ENCODE measurements at places on chromosomes 5 and 9. TPM values are rescaled to one million over a fixed set of nuclear protein-coding genes. Genes with fewer than 3 reads are reported as not detected.

DNA sequence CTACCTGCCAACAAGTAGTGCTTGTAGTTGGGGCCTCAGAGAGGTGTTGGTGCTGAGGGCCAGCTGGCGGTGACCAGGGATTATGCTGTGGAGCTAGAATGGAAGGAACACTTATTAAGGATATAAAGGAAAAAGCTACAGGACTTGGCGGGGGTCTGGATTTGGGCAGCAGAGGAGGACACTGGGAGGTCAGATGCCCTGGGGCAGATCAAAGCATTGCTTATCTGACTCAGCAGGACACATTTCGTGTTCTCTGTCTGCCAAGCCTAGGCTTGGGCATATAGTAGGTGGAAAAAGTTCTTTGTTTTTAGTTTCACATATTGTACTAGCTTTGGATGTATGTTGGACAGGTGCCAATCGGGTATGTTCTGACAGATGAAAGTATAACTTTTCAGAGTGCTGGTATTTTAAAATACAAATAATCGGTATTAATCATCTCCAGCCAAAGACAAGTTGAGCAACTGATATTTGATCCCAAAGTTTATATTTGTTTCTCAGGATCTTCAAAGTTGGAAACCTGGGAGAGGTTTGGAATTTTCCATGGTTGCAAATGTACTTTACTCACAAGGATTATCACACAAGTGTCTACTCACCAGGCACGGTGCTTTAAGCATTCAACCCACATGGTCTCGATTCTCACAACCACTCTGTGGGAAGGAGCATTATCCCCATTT is 69.4 kb downstream of the IQGAP2 start:
- peak; percentile 1 for DNase-seq

- DNase-seq = no peak
Observed at GRCh38 chr9:127535834-127536233, 76.2 kb upstream of the STXBP1 start.

- DNase-seq = no peak
Observed at GRCh38 chr5:135103575-135103853, 69.5 kb upstream of the PITX1 start.

DNA sequence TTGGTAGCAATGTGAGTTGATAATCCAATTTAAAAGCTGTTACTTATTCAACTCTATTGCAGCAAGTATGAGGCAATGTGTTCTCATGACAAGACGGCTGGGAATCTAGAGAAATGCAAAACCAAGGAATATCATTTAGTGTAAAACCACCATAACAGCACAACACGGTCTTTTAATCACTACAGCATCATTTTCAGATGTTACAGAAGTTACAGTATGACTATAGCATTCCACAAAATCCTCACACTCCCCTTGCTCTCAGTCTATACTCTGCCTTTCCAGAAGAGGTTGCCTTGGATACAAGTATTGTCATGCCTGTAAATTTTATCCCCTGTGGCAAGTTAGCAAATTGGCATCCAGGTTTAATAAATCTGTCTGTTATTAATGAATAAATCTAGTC is 28.6 kb upstream of the TAS2R1 start:
- peak; percentile 21 for DNase-seq

GRCh38 chr9:81902196-81902595 is 26.0 kb upstream of the SPATA31D4 start:
- peak; percentile 3 for DNase-seq

GRCh38 chr9:110575945-110576344 is 3.6 kb downstream of the SVEP1 start:
- DNase-seq = peak; percentile 45

DNA sequence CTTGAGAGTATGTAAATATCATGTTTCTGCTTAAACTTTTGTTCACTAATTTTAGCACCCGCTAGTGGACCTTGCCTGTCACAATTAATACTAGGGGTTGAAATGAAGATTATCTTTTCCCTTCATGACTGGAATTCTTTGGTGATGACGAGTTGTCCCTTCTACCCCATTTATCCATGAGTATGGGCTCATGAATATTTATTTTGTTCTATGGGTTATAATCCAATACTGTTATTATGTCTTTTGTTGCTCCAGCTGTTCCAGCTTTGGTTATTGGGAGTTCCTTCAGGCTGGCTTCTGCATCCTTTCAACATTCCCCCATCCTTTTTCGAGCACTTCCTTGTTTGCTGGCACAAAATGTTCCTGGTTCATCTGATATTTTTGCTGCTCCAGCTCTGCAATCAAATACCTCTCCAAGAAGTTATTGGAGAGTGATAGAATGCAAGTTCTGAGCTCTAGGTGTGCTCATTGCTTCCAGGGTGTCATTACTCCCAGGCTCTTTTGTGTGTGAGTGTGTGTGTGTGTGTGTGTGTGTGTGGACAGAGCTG is 19.7 kb upstream of the ARHGEF28 start:
- no peak for DNase-seq

DNA sequence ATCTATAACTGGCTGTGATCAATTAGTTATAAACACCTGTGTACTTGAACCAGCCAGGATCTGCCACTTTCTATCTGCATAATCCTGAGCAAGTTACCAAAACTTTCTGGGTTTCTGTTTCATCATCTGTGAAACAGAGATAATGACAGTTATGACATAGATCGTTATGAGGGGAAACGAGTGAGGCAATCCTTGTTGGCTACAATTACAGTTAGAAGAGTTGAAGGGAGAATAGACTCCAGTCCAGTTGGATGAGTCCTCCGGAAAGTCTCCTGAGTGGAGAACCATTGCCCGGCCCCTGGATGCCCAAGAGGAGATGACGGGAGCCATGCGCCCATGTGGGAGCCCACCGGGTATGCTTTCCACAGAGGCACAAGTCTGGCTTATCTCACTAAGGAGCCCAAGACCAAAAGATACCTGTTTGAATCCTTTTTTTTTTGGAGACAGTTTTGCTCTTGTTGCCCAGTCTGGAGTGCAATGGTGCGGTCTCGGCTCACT is 4.5 kb downstream of the PDE6A start:
- DNase-seq = no peak

- no peak for DNase-seq
Observed at GRCh38 chr5:107631805-107632362, 38.9 kb downstream of the EFNA5 start.

DNA sequence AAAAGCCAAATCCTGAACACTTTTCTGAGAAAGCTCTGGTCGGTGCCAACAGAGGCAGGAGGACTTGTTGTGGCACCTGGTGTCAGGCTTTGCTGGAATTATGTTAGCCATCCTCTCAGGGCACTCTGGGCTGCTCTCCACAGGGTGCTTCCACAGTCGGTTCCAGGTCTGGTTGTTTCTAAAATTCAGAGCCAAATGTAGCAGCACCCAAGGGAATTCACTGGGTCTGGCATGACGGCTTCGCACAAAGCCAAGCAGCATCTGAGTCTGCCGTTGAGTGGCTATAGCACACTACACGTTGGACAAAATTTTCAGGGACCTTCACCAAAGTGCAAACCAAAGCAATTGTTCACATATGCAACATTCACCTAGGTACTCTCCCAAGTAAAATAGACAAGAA is 110.2 kb downstream of the PJA2 start:
- no peak for DNase-seq

DNA sequence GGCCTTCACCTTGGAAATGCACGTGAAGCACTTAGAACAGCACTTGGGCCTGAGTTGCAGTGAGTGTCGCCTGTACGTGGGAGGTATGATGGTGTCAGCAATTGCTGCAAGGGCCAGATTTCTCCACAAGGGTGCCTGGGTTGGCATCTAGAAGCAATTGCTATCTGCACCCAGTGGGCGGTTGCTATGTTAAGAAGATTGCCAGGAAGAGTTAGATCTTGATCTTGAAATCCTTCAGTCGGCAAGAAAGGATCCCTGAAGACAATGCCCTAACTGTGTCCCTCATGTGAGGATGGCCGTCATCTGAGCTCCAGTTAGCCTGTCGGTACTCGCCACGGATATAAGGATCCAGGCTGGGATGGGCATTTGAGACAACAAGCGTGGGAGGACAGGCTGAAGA is 62.9 kb downstream of the MAMDC2 start:
- no peak for DNase-seq

DNA sequence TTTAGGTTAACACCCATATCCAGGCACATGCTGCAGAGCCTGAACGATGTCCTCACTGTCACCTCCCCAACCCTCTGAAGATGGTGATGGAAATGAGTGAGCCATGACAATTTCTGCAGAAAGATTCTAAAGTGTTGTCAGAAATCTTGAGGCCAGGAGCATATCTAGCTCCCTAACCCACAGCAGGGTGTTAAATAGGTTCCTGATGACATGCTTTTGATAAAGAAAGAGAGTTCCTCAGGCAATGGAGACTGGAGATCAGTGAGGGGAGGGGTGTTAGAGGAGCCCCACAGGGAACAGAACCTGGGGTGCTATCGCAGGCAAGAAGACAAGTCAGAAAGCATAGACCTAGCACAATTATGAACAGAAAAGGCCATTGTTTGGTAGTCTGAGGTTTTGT is 95.7 kb downstream of the ENC1 start:
- DNase-seq = no peak

- DNase-seq = no peak
Observed at GRCh38 chr5:125210242-125210947, 464.0 kb upstream of the ZNF608 start.

- no peak for DNase-seq
Observed at GRCh38 chr5:170481849-170482248, 22.0 kb upstream of the KCNIP1 start.

DNA sequence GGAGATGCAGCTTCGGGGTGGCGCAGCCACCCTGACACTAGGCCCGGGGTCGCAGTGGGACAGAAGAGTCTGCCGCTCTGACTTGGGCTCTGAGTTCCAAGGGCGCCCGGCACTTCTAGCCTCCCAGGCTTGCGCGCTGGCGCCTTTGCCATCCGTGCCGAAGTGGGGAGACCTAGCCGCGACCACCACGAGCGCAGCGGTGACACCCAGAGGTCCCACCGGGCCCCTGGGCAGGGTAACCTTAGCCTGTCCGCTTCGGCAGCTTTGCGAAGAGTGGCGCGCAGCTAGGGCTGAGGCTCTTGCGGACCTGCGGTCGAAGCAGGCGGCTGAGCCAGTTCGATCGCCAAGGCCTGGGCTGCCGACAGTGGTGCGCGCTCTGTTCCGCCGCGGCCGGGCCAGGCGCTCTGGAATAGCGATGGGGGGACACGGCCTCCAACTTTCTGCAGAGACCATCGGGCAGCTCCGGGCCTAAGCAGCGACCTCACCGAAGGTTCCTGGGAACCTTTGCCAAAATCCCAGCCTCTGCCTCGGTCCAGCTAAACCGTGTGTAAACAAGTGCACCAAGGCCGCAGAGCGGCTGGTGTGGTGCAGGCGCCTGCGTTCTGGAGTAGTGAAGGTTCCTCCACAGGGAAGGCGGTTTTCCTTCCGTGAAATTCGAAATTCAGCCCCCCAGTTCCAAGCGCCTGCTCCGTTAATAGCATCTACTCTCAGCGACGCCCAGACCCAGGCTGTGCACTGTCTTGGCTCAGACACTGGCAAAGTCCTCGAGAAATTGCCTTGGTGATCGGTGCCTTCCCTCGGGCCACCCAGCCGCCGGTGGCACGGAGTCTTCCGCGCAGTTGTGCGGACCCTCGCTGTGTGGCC is 7.4 kb downstream of the TLX3 start:
- DNase-seq = no peak

The RAD23B gene
- 122 TPM for total RNA-seq

The NTNG2 gene
- 0.36 TPM for total RNA-seq

The F2RL2 gene
- total RNA-seq = 24.2 TPM

The TAF11L5 gene
- not detected for total RNA-seq

The HK3 gene
- total RNA-seq = not detected

All from RPMI7951 (cell line).